ENCODE measurements at places on chromosomes 3 and 15. TPM values are rescaled to one million over a fixed set of nuclear protein-coding genes. Genes with fewer than 3 reads are reported as not detected.
A peak's percentile ranks its signal among the peaks of the same experiment; 100 is the strongest.

NOX5 gene
- 1.4 TPM for total RNA-seq

GRCh38 chr15:48940508-48940907 is 23.2 kb downstream of the SHC4 start:
- DNase-seq: peak; percentile 65

CCDC174 gene
- total RNA-seq: 25.4 TPM

DNA sequence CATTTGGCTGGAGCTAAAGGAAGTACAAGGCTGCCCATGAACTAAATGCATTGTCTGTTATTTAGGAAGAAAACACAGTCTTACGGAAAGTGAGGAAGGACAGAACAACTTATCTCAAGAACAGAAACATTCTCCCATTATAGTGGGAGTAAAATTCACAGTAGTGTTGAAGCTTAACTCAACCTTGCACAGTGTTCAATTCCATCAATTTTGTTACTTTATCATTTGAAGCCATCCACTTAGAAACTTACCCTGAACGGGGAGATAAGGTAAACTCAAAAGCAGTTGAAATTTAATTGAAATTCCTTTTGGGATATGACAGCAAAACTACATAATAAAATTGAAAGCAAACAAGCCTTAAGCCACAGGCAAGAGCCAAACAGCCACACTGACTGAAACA is 186.9 kb downstream of the PCCB start:
- no peak for DNase-seq

EPB42 gene
- total RNA-seq: not detected

DNA sequence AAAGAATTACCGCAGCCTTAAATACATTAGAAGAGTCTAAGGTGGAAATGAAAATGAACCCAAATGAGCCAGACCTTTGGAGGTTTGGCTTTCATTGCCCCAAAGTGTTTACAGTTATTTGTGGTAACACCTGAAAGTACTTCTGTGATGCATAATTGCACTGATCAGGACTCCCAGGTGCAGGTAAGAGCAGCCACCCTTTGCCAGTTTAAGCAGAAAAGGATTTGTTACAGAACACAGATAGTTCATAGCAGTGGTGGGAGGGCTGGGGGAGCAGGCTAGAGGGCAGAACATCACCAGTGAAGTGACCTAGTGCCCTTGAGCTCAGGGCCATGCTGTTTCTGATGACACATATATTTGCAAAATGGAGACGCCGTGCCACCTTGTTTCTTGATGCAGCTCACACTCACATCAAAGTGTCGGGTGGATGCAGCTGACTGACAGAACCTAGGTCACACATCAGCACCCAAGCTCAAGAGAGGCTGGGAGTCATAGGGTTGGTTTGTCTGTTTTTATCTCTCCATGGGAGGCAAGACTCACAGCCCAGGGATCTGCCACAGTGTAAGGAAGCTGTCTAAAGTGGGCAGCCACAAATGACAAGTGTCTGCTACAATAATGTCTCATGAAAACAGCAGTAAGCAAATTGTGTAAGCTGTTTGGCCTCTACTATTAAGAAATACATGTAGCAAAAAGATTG is 49.1 kb downstream of the NEK11 start:
- DNase-seq: no peak

GRCh38 chr3:10351013-10351735 is 30.3 kb upstream of the SEC13 start:
- DNase-seq: no peak

DNA sequence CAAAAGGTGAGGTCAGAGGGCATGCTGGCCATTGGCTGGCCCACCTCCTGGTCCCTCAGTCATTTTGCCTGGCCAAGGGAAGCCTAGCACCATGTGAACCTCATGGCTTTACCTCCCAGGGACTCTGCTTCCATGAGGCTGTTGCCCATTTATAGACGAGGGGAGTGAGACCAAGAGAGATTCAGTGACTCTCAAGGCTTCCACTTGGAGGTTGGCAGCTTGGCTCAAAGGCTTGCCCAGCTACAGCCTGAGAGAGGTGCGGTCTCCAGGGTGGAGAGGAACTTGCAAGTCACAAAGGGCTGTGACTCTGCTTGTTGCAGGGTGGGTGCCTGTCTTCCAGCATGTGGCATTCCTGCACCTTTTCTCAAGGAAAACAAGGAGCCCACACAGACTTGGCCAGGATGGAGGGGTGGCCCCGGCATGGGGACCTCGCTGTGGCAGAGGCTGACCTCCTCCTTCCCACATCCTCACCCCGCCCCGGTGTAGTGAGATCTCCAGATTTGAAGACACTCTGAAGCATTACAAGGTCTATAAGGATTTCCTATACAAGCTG is 24.5 kb downstream of the CFAP100 start:
- no peak for DNase-seq

RNF13 gene
- 36.5 TPM for total RNA-seq

CEMIP gene
- total RNA-seq: 0.14 TPM
